ENCODE measurements at places on chromosomes 11 and 22. TPM values are rescaled to one million over a fixed set of nuclear protein-coding genes. Genes with fewer than 3 reads are reported as not detected.
A peak's percentile ranks its signal among the peaks of the same experiment; 100 is the strongest.

- DNase-seq, result no peak
These were observed 5.8 kb upstream of the CCND1 start for GRCh38 chr11:69635195-69635594.

- no peak for DNase-seq
These were observed 71.5 kb downstream of the FAT3 start for GRCh38 chr11:92296138-92296515.

GRCh38 chr22:25763239-25763777 lies 21.3 kb downstream of the MYO18B start:
- no peak for DNase-seq

DNA sequence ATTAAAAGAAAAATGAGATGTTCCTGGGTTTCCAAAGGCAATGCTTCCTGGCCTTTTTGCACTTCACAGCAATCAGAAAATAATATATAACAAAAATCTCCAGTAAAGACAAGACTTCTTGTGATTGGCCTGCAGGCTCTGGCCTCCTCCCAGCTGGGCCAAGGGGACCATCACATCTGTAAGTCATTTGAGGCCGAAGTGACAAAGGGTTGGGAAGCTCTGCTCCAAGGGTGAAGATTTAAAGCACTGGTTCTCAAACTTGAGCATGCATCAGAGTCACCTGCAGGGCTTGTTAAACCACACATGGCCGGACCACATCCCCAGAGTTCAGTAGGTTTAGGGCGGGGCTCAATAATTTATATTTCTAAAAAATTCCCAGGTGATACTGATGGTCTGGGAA lies 32.1 kb downstream of the ARFGAP2 start:
- DNase-seq, result no peak

- DNase-seq, result no peak
These were observed 31.0 kb upstream of the ACCSL start for GRCh38 chr11:44016546-44017442.

GRCh38 chr11:103619480-103619879 lies 417.0 kb upstream of the DDI1 start:
- DNase-seq, result no peak

- no peak for DNase-seq
These were observed 125.1 kb downstream of the SERGEF start for GRCh38 chr11:17887779-17888178.

GRCh38 chr22:38868886-38869381 lies 3.1 kb downstream of the CBX6 start:
- DNase-seq, result peak; percentile 72

GRCh38 chr11:40602866-40603552 lies 856.4 kb downstream of the LRRC4C start:
- peak; percentile 75 for DNase-seq

GRCh38 chr11:120185706-120186455 lies 25.0 kb upstream of the OAF start:
- peak; percentile 79 for DNase-seq

DNA sequence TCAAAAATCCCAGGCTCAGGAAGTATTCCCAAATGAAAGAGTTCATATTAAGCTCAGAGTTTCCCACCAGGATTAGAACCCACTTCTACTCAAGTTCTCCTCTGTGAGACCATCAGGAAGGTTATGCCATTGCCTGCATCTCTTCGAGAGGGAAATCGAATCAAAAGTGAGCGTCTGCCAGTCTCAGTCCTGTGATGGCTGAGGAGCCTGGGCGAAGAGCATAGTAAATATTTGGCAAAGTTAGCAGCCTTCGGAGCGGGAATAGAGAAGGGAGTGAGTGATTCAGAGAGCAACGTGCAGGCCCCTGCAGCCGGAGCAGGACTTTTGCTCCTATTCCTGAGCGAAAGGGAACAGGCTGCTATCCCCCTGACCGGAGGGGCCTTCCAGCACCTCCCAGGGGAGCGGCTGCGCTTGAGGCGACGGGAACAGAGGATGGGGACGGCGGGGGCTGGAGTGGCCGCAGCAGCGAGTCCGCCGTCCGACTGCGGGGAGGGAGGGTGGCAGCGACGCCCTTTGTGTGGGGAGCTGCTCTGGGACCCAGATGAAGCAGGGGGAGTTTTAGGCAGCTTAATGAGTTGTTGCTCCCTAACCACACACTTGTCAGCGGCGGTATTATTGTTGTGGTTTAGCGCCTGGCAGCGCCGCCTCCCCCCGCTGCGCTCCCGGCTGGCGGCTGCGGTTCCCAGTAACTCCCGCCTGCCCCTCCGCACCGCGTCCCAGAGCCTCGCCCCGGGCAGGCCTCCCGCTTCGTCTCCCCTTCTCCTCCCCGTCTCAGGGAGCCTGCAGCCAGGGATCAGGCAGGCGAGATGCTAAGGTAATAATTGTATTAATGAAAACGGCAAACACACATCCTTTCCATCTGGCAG lies 21.7 kb upstream of the NRGN start:
- DNase-seq, result peak; percentile 56

GRCh38 chr11:107691000-107691750 lies 20.7 kb downstream of the SLN start:
- no peak for DNase-seq

DNA sequence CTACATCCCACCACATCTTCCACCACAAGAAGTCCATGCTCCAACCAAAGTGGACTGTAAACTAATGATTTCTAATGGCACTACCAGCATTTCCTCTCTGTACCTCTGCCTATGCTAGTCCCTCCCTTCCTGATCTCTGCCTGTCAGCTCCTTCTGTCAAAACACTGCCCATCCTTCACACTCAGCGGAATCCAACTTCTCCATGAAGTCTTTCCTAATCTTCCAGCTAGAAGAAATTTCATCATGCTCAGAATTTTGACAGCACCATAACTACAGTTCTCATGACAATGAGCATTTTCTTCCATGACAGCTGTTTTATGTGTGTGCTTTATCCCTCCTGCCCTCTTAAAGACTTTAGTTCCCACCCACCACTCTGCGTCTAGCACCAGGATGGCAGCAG lies 111.4 kb downstream of the SERGEF start:
- no peak for DNase-seq

DNA sequence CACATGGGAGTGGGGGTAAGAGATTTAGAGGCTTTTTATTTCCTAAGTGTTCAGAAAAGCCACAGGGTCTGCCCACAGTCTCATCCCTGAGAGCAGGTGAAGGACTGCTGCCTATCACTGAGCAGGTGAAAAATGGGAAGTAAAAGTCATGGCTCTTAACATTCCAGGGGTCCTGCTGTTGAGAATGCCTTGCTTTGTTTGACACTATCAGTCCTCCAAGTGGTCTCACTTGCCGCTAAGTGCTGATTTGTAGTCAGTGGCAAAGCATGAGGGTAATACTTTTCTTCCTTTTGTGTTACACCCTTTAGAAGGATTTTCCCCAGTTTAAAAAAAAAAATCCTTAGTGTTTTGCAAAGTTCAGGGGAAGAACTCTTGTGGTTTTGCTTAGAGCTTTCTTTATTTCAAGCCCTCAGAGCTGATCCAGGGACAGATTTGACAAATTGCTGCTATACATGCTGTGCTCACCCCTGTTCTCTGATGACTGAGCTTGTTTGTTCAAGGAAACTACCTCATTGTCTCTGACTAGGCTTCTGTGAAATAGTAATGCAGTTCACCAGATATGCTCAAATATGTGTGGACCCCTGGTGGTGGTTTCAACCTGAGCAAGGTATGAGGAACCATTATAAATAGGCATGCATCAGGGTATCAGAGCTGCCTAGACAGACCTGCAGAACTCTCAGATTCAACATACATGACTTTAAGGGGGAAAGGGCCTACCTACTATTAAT lies 141.0 kb downstream of the ARHGAP42 start:
- peak; percentile 23 for DNase-seq

DNA sequence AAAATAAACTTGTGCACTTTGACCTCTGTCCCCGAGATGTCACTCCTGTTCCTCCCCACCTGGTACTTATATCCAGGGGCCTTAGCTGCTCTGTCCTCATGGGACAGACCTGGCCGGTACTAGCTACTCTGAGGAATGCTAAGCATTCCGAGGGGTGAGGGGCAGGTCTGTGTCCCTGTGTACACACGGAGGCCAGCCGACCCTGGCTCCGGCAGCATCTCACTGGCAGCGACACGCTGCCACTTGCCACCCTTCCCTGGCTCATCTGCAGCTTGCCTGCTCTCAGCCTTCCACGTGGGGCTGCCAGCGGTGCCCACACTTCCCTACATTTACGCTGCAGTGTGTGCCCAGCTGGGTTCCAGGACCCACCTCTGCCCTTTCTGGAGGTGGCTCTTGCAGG lies 21.6 kb upstream of the TEF start:
- DNase-seq, result peak; percentile 57

GRCh38 chr22:30856741-30857502 lies 111.7 kb downstream of the MORC2 start:
- DNase-seq, result peak; percentile 91

- no peak for DNase-seq
These were observed 114.7 kb downstream of the MSANTD4 start for GRCh38 chr11:105907319-105907718.

GRCh38 chr11:16001044-16001568 lies 355.2 kb downstream of the SOX6 start:
- DNase-seq, result no peak

- no peak for DNase-seq
These were observed 8.7 kb downstream of the OR52A5 start for GRCh38 chr11:5129457-5129877.

DNA sequence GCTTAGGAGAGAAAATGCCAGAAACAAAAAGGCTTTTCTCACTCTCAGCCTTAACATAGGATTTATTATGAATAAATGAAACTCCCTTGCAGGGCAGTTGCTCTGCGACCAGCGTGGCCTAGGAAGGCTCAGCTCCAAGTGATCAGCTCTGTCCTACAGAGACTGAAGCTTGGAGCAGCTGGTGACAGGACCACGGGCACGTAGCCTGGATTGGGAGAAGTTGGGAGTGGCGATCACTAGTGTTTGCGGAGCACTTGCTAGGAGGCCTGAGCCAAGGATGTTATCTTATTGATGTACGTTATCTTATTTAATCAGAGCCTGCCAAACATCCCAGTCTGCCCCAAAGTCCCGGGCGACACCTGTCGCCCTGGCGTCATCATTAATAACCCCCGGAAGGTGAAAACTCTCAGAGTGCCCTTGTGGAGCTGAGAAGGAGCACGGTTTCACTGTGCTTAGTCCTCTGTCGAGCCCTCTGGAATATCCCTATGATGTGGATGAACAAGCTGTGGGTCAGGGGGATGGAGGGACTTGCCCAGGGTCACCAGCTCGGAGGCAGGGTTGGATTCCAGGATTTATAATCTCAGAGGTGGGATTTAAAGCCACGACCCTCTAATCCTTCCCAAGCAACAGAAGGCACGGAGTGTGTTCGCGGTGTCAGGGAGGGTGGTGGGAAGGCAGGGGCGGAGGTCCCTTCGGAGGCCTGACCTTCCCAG lies 40.8 kb upstream of the SMIM38 start:
- DNase-seq, result no peak

DNA sequence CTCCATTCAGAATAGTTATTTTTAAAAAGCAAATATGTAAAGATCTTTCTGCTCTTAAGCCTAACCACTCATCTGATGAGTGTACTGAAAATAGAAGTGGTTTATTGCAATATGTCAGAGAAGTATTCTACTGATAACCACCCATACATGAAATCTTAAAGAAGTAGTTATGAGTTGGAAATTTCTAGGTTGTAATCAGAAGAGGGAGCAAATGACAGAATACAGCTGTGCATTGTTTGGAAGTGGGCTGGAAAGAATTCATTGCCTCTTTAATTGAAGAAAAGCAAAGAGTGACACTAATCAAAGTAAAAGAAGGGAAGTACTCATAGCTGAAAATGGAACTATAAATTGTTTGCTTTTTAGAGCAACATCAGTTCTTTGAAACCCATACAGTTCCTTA lies 39.4 kb downstream of the FDX1 start:
- DNase-seq, result peak; percentile 92

Gene ACTN3
- not detected for total RNA-seq

Gene MMP10
- 1.2 TPM for total RNA-seq

Gene KRTAP5-10
- total RNA-seq, result not detected

Gene HOATZ
- 25.4 TPM for total RNA-seq

Gene LMO2
- total RNA-seq, result 26.6 TPM

Gene WNT7B
- 12.5 TPM for total RNA-seq

Gene GAL
- total RNA-seq, result 0.61 TPM

Gene SORL1
- total RNA-seq, result 67.0 TPM

Gene PGGHG
- 21.6 TPM for total RNA-seq

Gene CBLIF
- total RNA-seq, result not detected

Gene ARHGEF12
- total RNA-seq, result 243 TPM

Gene CST6
- total RNA-seq, result 7.1 TPM

All from lung (tissue), 17 donors.